Activated T-cell treated with anti-CD3 and anti-CD28 coated beads, Interleukin-2, amount 50 U/mL, for 48 hours (primary cell): ENCODE measurements at places on chromosomes 16 and 17.
A peak's percentile ranks its signal among the peaks of the same experiment; 100 is the strongest.

GRCh38 chr17:63838631-63839171 is 3.8 kb downstream of the SMARCD2 start:
- no peak for DNase-seq

DNA sequence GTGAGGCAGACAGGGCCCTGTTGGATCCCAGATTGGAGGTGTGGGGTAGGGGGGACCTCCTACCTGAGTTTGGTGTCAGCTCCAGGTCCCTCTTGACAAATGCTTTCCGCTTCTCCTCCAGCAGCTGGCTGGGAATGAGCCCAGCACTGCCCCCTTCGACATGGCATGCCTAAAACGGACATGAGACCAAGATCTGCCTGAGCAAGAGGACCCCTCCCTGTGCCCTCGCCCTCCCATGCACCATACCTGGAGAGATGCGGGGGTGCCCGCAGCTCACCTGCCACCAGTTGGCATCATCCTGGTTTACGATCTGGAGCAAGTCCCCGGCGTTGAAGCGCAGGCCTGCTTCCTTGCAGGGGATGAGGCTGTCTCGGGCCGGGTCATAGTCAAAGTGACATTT is 26.2 kb downstream of the MPP2 start:
- DNase-seq: no peak

GRCh38 chr16:88714420-88715302 is 8.4 kb downstream of the CTU2 start:
- DNase-seq: no peak

- DNase-seq: no peak
Observed at GRCh38 chr17:41211845-41212466, 14.5 kb upstream of the KRTAP9-2 start.

DNA sequence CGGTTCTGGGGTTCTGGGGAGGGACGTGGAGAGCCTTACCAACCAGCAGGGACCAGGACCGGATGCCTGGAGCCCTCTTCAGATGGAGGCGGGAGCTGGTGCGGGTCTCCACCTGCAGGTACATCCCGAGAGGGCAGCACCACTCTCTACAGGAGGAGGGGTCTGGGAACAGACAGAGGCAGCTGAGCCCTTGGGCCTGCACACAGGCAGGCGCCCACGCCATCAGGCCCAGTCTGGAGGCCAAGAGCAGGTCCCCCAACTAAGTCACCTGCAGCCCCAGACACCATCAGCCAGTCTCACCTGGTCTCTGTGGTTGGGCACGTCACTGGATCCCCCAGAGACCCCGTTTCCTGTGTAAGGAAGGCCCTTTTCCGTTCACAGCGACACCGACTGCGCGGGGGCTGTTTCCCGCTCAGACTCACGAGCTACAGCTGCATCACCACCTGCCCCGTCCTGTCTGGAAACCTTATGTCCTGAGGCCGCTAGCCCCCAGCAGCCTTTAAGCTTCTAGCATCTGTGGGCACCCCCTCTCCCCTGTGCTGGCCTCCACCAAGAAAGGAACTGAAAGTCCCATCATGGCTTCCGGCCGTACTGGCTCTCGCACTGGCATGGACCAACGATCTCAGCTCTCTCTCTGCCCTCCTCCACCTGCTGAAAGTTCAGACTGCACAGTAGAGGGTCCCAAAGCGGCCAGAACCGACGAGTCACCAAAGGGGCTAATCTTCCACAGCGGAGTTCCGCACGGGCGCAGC is 1.2 kb downstream of the CYBC1 start:
- peak; percentile 78 for DNase-seq

DNA sequence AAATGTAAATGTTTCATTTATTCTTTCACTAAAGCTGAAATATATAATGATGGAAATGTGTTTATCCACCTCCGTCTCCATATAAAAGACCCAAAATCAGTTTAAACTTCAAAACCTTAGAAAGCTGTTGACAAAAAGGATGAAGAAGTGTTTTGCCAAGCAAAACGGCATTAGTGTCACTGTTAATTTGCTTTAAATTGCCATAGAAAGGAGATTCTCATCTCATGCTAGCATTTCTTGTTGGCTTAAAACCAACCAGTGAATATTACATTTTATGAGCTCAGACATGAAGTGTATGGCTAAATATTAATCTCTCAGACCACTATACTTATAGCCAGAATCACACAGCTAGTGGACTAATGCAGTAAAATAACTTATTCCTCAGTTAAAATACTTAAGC is 398.8 kb downstream of the KIF2B start:
- DNase-seq: no peak
